Activated T-helper 2 cell treated with anti-CD3 and anti-CD28 coated beads, Interferon-gamma antibody, Interleukin-2, Interleukin-4, amounts not matched to agents 10 μg/mL and 5 μg/mL and 100 μg/mL, durations not matched to agents 14 hours and 24 hours and 36 hours (primary cell): ENCODE measurements at places on chromosomes 12 and 14.

- no peak for DNase-seq
Observed at GRCh38 chr14:101197595-101198397, 294.3 kb upstream of the RTL1 start.

DNA sequence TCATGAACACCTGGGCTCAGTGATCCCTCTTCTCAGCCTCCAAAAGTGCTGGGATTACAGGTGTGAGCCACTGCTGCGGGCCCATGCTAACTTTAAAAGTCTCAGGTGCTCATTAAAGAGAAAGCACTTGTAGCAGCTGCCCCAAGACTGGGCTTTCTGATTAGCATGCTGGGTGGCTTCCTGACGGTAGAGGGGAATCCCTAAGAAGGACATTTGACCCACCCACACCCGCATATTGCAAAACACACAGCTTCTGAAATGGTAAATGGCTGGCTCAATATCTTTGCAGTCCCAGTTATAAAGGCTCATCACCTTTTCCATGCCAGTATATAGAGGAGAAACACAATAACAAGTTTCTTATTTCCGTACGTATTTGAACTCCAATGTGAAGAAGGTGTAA, 19.3 kb upstream of the BICD1 start:
- no peak for DNase-seq

DNA sequence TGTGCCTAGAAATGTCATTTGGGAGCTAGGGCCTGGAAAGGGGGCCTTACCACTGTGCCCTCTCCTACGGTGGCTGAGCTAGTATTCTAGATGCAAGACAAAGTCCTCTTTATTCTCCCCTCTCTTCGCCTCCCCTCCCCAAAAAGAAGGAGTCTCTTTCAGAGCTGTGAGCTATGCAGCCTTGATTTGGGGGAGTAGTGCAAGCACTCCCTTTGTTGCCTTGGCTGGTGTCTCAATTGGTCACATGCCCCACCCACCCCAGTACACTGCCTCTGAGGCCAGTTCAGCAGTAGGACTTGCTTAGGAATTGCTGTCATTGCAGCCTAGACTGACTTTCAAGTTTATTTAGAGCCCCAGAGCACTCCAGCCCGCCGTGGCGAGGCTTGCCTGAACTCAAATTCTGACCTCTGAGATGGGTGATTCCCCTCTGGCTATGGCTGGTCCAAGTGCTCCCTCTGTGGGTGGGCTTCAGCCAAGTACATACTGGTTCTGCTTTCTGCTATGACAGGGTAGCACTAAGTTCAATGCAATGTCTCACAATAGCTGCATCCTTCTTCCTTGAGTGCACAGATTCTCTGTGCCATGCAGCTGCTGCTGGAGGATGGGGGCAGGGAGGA, 37.0 kb upstream of the FBXO33 start:
- no peak for DNase-seq

DNA sequence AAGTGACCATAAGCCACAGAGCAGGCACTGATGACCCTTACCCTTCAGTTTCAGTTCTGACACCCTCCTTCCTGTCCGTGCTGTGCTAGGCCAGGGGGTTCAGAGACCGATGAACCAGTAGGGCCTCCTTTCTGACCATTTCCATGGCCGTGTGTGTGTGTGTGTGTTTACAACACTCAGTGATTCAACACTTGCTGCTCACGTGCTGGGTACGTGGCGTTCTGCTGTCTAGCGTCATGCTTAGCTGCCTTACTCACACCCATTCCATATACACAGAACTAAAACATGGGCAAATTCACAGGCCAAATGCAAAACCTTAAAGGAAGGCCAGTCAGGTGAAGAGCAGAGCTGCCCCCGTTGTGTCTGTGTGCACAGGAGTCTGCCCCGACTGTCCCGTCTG, 67.5 kb downstream of the DNAH10 start:
- no peak for DNase-seq

- DNase-seq: no peak
Observed at GRCh38 chr14:94805680-94806288, 35.9 kb upstream of the GSC start.

DNA sequence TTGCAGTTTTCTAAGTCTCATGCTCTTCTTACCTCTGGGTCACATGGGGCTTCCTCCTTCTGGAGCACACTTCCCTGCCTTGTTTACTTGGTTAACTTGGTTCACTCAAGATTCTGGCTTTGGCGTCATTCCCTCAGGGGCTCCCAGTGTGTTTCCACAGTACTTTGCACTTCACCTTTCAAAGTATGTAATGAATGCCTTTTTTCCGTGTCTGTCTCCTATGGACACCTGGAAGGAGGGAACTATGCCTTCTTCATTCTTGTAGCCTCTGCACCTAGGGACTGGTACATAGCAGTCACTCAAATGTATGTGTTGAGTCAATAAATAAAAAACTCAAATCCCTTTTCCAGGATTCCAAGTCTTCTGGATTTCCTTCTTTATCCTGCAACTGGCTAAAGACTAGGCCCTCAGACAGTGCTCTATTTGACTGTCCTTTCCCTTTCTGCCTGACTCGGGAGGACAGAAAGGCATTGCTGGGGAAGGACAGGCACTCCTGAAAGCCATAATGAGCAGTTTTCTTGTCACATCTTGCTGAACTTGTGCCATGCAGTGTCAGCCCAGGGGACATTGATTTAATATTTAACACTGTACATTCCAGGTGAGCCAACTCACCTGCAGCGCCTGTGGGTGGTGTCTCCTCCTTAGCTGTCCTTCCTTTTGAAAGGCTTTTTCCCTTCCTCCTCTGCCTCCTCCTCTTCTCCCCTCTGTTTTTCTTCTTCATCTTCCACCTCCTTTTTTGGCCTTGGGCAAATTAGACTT, 12.8 kb downstream of the MYRFL start:
- no peak for DNase-seq
